DND-41 (cell line): ENCODE measurements at places on chromosomes 3 and 15.

DNA sequence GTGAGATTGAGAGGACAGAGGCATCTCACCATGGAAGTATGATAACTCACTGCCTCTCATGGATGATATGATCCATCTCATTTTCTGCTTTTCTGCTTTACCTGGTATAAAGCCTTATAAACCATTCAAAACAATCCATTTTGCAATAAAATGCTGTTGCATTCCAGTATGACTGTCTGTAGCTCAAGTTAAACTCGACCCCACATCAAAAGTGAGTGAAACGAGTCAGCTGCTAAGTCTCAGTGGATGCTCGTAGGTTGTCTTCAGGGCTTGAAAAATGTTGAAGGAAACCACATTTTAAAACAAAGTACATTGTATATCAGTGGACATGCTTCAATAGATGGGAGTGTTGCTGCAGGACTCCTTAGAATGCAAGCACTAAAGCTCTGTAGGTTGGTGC lies 839.0 kb downstream of the TUSC7 start:
- H3K4me1 ChIP-seq = no peaks in the 10 kb centered on the region
- no peak overlapping the region for H3K27ac ChIP-seq
- no peak for DNase-seq
- H3K27me3 ChIP-seq = no peaks in the 10 kb centered on the region
- H3K4me3 ChIP-seq = no peak overlapping the region

DNA sequence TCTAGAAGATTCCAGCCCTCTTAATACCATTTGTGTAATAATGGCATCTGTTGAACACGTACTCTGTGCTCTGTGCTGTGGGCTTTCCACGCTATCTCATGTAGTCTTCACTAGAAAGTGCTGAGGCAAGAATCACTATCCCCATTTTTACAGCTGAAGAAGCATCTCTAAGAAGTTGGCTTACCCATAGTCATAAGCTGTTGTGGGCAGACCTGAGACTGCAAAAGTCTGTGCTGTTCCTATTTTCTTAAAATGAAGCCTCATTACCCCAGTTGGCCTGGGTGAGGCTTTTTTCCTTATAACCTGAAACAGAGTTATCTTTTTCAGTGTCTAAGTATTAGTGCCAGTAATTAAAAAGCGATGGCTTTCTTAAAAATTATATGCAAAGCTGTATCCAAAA lies 58.5 kb downstream of the ERC2 start:
- H3K27ac ChIP-seq = no peak overlapping the region
- DNase-seq = no peak
- H3K27me3 ChIP-seq = peaks cover 4% of the 10 kb centered on the region
- no peaks in the 10 kb centered on the region for H3K4me1 ChIP-seq
- H3K36me3 ChIP-seq = no peaks in the 10 kb centered on the region
- no peak overlapping the region for H3K4me3 ChIP-seq

DNA sequence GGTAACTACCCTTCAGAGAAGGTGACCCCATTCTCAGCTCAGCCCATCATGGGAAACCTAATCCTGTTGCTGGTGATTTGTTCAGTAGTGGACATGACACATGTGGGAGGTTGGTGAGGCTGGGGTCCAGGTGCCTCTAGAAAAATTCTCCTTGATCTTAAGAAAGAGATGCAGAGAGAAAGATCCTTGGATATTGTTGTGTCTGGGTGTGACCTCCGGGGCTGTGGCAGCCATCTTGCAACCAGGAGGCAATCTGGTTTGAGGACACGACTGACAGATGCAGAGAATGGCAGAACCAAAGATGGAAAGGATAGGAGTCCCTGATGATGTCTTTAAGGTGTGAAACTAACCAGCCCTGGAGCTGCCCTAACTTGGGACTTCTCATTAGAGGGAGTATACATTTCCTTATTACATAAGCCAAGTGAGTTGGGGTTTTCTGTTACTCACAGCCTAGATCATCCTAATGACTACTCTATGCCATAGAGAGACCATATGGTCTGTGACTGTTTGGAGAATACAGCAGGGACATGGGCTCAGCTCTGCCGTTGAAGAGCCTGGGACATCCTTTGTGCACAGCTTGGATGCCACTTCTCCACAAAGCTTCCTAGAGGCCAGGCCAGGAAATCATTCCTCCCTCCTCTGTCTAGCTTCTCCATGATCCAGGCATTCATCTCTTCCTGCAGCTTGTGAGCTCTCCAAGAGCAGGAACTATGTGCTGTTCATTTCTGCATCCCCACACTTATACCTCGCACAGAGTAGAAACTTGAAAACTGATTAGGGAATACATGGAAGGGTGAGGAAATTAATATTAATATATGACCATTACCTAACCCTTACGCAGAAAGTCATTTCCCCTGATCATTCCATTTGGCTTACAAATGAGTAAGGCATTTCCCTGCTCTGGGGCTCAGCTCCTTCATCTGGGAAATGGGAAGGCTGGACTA lies 45.9 kb downstream of the HRH1 start:
- H3K36me3 ChIP-seq = no peaks in the 10 kb centered on the region
- no peaks in the 10 kb centered on the region for H3K4me1 ChIP-seq
- peaks cover 3% of the 10 kb centered on the region for H3K27me3 ChIP-seq
- no peak overlapping the region for H3K27ac ChIP-seq
- no peak for DNase-seq
- no peak overlapping the region for H3K4me3 ChIP-seq

- no peak overlapping the region for H3K27ac ChIP-seq
- no peaks in the 10 kb centered on the region for H3K36me3 ChIP-seq
- H3K27me3 ChIP-seq = no peaks in the 10 kb centered on the region
- H3K4me1 ChIP-seq = no peaks in the 10 kb centered on the region
Measured at GRCh38 chr15:66623801-66624453, 58.1 kb upstream of the LCTL start.

DNA sequence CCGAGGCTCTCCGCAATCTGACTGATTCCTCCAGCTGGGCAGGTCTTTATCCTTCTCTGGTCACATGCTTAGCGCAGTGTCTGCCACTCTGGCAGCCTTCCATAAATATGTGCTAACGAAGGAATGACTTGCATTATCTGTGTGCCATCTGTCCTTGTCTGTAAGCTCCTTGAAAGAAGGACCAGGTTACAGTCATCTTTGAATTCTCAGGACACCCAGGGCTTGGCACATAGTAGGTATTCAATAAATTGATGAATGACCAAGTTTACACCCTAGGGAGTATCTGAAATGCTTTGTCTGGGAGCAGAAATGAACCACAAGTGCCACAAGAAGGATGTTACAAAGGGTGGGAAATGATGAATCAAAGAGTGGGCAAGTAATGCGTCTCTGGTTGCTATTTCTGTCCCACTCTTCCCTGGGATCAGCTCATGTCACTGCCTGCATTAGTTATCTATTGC lies 16.5 kb upstream of the FAM3D start:
- no peaks in the 10 kb centered on the region for H3K4me1 ChIP-seq
- H3K27me3 ChIP-seq = no peaks in the 10 kb centered on the region
- H3K27ac ChIP-seq = no peak overlapping the region

DNA sequence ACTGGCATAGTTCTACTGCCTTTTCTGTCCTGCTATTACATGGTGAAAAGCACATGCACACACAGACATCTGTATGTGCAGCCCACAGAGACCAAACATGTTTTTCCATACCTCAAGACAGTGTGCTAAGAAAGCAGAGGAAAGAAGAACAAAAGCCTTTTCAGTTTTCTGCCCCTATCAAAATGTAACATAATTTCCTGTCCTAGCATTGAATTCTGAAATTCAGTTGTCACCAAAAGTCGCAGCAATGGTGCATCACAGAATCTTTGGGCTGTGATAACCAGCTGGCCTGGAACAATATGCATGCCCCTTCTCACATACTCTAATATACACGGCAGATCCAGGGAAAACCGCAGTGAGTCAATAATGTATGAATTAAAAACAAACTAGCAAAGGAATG lies 153.8 kb upstream of the RAP2B start:
- no peak for DNase-seq
- H3K4me1 ChIP-seq = no peaks in the 10 kb centered on the region
- H3K36me3 ChIP-seq = no peaks in the 10 kb centered on the region
- no peak overlapping the region for H3K27ac ChIP-seq
- no peaks in the 10 kb centered on the region for H3K27me3 ChIP-seq
- H3K4me3 ChIP-seq = no peak overlapping the region

DNA sequence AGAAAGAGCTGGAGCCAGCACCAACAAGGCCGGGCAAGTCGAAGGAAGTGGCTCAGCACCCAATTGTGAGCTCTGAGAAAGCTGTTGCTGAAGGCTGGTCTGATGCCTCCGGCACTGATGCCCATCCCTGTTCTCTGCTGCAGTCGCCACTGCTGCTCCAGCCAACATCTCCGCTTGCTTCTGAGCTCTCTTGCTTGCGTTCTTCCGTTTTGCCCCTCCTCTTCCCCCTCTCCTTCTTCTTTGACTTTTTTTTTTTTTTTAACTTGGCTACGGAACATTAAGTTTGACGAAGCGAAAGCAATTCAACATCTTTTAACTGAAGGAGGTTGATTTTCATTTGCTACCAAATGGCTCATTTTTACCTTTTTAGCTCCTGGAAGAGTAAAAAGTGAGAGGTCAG lies 442.9 kb downstream of the MCTP2 start:
- DNase-seq = no peak
- no peak overlapping the region for H3K4me3 ChIP-seq
- peaks cover 21% of the 10 kb centered on the region for H3K27me3 ChIP-seq

- no peaks in the 10 kb centered on the region for H3K27me3 ChIP-seq
- H3K4me1 ChIP-seq = no peaks in the 10 kb centered on the region
- no peaks in the 10 kb centered on the region for H3K36me3 ChIP-seq
- no peak for DNase-seq
- H3K4me3 ChIP-seq = no peak overlapping the region
- no peak overlapping the region for H3K27ac ChIP-seq
Measured at GRCh38 chr3:152155246-152156020, 113.3 kb upstream of the MBNL1 start.

GRCh38 chr3:25472153-25472552 lies 44.1 kb downstream of the RARB start:
- no peak overlapping the region for H3K27ac ChIP-seq
- no peaks in the 10 kb centered on the region for H3K4me1 ChIP-seq
- no peaks in the 10 kb centered on the region for H3K36me3 ChIP-seq
- no peak for DNase-seq
- H3K27me3 ChIP-seq = no peaks in the 10 kb centered on the region
- no peak overlapping the region for H3K4me3 ChIP-seq

GRCh38 chr15:80595396-80595795 lies 99.7 kb upstream of the ABHD17C start:
- H3K4me1 ChIP-seq = no peaks in the 10 kb centered on the region
- no peak for DNase-seq
- no peaks in the 10 kb centered on the region for H3K27me3 ChIP-seq
- H3K36me3 ChIP-seq = no peaks in the 10 kb centered on the region

DNA sequence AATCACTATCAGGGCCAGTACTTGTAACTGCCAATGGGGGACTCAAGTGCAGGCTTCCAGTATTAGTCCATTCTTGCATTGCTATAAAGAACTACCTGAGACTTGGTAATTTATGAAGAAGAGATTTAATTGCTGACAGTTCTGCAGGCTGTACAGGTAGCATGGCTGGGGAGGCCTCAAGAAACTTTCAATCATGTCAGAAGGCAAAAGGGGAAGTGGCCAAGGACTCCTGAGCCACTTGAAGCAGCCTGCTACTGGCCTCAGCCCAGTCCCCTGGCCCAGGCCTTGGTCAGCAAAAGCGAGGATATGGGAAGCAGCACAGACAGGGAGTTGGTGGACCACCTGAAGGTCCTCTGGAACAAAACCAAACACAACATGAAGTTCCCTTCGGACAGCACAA lies 29.2 kb upstream of the OR5K1 start:
- no peak overlapping the region for H3K4me3 ChIP-seq
- no peak for DNase-seq
- H3K27me3 ChIP-seq = no peaks in the 10 kb centered on the region

DNA sequence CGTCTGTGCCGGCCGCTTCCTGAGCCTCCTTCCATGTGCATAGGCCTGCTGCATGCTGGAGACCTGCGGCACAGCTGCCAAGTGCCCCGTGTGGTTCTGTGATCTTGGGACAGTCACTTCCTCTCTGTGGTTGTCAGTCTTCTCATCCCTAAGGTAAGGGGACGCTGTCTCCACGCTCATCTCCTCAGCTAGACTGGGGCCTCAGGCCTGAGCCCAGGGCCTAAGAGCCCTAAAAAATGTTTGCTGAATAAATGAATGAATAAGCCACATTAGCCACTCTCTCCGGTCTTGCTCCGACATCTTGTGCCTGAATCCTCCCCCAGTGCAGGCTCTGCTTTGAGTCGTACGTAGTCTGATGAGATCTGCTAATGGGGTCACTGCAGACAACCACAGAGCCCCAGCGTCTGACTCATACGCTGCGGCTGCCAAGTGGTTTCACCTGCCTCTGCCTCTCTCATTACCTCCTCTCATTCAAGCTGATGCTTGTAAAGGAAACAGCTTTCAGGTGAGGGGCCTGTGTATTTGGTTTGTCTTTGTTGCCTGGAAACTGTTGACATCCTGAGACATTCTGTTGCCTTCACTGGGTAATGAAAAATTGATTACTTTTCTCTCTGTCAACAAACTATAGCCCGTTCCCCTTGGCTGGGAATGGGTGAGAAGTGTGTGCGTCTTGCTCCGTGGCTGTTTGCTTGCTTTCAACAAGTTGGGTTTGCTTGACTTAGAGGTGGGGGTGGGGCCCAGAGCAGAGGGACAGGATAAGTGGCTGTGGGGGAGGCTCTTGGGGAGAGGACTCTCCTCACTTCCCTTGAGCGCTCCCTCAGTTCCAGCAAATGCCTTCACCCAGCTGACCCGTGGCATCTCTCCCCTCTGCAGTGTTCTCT lies 15.9 kb downstream of the RPLP1 start:
- H3K27ac ChIP-seq = no peak overlapping the region
- no peaks in the 10 kb centered on the region for H3K36me3 ChIP-seq
- no peaks in the 10 kb centered on the region for H3K27me3 ChIP-seq
- no peak overlapping the region for H3K4me3 ChIP-seq

GRCh38 chr3:99637368-99638111 lies 854 bp upstream of the COL8A1 start:
- H3K4me3 ChIP-seq = no peak overlapping the region
- H3K27ac ChIP-seq = no peak overlapping the region

DNA sequence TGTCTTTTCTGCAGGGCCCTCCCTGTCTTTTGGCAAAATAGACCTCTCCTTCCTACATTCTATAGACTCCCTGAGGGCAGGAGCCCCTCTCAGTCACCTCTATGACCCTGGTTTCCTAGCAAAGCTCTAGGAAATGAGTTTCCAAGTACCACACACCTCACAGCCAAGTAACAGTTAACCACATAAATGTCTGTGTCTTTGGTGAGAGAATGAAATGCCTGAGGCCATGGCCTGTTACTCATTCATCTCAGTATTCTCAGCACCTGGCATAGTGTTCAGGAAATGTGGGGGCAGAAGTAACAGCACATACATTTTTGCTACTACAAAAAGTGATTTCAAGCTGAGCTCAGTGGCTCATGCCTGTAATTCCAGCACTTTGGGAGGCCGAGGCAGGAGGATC lies 21.0 kb downstream of the RFT1 start:
- H3K4me3 ChIP-seq = no peak overlapping the region
- 0 out of 2 replicates have a peak overlapping the region, but pooled peaks have one; percentile 18 for H3K27ac ChIP-seq
- H3K36me3 ChIP-seq = peaks cover 49% of the 10 kb centered on the region
- peak; percentile 59 for DNase-seq
- peaks cover 13% of the 10 kb centered on the region for H3K4me1 ChIP-seq

GRCh38 chr3:126454437-126455198 lies 21.1 kb downstream of the ZXDC start:
- H3K27ac ChIP-seq = no peak overlapping the region
- no peak for DNase-seq
- H3K36me3 ChIP-seq = peaks cover 95% of the 10 kb centered on the region
- H3K4me1 ChIP-seq = no peaks in the 10 kb centered on the region
